ENCODE measurements at places on chromosomes 6 and 20. TPM values are rescaled to one million over a fixed set of nuclear protein-coding genes. Genes with fewer than 3 reads are reported as not detected.

DNA sequence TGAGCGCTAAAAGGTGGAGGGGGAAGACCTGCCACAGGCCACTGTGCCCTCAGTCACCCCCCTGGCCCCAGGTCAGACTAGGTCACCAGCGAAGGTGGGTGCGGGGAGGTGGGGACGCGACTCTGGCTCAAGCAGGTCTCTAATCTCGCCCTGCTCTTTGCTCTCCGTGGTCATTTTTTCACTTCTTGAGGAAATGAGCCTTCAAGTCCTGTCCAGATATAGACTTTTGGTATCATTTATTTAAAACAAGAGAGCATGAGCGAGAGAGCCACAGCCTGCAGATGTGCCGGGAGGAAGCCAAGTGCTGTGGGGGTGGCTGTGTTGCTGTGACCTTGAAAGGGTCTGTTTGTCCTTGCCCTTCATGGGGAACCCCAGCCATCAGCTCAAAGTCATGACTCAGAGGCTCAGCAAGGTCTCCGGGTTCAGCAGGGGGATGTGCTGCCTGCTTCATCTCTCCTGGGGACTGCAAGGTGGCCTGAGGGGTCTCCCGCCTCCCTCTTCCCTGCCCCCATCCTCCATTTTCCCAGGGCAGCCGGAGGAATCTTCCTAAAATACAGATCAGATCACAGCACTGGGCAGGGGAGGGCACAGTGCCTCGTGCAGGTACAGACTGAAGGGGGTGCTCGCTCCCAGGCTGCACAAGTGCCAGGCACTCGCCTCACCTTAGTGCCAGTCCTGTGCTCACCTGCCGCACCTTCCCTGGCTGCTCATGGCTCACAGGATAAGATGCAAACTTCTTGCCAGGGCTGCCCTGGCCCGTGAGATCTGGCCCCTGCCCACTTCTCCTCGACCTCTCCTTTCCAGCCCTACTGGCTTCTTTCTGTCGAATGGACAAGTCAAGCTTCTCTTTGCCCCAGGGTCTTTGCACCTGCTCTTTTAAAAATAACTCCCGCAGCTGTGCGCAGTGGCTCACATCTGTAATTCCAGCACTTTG lies 26.5 kb downstream of the SULF2 start:
- DNase-seq, result no peak

DNA sequence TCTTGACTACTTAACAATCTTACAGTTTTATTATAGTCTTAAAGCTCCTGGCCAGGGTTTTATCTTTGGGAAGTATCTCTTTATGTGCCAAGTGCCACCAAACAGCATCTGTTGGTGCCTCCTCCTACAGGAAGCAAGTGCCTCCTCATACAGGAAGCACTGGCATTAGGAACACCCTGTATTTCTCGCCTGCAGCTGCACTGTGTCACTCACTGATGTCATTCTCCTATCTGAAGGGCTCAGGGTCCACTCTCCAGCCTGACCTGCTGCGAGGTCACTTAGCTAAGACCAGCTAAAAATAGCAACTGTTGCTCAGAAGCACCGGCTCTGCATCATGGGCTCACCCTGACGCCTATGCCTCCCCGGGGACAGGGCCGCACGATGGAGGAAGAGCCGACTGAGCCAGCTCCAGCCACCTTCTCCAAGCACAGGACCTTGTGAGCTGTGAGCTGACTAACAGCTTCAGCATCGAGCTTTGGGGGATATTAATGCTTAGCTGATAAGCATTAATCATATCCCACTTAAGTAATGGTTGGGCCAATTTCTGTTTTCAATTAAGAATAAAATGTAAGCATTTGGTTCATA lies 66.3 kb upstream of the CD93 start:
- peak; percentile 80 for DNase-seq

GRCh38 chr6:144823131-144823530 lies 538.0 kb downstream of the UTRN start:
- no peak for DNase-seq

GRCh38 chr6:145309842-145310535 lies 425.3 kb downstream of the EPM2A start:
- peak; percentile 83 for DNase-seq

- DNase-seq, result no peak
Observed at GRCh38 chr20:37808233-37809070, 94.5 kb upstream of the VSTM2L start.

- DNase-seq, result no peak
Observed at GRCh38 chr20:22027423-22027822, 322.0 kb downstream of the PAX1 start.

DNA sequence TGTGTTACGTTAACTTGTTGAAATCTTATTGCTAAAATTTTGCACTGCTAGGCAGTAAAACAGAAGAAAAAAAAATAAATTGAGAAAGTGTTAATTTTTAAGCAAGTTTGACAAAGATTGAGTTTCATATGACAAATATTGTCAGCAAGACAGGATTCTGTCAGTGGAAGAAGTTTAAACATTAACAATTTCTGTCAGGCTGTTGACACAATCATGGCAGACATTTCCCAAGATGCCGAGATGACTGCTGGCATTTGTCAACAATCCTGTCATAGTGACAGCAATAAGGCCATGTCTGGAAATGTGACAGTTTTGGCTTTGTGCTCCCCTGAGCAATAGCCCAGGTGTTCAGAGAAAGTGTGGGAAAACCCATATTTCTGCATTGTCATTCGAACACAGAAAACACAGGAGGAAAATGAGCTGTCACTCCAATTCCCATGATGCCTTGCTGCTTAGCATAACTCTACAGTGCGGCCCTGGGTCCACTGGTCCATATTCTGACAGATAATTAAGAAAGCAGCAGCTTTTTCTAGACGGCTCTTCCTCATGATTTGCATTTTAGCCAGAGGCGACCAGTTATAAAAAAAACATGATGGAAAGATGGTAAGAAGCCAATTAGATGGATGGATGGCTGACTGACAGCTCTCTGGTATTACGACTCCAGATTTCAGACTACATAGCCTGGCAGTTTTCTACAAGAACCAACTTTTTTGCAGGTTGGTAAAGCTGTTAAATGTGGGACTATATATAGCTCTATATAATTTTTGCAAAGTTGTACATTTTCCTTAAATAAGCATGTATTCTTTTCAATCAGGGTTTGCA lies 43.6 kb upstream of the DEFB112 start:
- no peak for DNase-seq

GRCh38 chr6:112874881-112875280 lies 527.8 kb downstream of the RFPL4B start:
- DNase-seq, result no peak

- no peak for DNase-seq
Observed at GRCh38 chr6:17908831-17909230, 78.6 kb downstream of the KIF13A start.

DNA sequence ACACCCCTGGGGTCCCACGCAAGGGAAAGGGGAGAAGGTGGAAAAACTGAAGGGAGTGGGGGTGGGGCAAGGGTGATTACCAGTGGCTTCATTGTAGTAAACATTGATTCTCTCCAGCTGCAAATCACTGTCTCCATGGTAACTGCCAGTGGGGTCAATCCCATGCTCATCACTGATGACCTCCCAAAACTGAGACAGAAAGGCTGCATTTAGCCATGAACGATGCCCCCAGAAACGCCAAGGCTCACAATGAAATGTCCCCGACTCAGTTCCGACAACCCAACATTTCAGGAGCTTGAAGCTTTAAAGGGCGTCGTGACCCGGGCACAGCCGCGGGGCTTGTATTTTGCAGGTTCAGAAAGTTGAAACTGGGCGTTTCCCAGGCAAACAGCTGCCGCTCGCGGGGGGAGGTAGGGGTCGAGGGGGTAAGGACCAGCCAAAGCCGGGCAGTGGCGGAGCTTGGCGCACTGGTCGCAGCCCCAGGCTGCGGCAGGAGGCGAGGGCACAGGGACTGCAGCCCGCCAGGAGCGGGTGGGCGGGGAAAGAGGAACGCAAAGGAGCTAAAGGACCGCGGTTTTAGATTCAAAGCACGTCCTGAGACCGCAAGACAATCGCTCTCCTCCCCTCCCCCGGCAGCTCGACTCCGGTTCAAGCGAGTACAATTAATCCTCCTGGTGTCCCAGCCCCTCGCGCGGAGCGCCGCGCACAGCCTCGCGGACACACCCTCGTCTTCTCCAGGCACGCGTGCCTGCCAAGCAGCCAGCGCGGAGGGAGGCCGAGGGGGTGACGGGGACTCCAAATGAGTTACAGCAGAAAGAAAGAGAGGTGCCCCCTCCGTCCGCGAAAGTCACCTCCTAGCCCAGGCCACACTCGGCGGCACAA lies 731 bp downstream of the TUBB2B start:
- DNase-seq, result peak; percentile 39

The TRIM31 gene
- not detected for total RNA-seq

GRCh38 chr6:39357998-39358686 lies 35.6 kb upstream of the KCNK16 start:
- DNase-seq, result peak; percentile 42

DNA sequence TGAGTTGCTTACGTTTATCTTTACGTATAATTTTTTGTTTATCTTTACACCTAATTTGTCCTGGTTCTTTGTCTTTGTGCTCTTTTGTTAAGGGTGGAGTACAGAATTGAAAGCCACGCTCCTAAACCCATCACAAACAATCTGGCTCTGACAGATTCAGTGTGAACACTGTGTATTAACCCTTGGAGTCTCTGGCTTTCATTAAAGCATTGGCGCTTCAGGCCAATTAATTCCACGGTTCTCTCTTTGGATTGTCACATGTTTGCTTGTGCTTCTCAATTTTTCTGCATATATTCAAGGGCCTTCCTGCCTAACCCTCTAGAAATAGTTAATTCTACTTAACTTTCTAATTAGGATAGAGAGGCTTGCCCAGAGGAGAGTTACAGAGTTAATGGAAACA lies 38.6 kb downstream of the NKX2-4 start:
- no peak for DNase-seq

DNA sequence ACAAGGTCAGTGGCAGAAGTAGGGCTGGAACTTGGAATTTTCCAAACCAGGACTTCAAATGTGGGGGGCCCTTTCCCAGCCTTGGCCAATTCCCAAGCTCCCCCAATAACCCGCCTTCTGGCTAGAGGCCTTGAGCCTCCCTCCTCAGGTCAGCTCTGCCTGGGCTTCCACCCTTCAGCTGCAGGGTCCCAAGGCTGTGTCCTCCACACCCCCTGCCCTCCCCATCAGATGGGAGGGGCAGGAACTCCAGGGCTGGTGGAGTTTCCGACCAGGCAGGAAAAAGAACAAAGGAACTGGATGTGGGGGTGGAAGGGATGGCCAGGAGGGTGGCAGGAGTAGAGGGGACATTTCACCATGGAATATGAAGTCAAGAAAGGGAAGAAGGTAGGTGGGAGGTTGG lies at the start of gene CCM2L:
TSS of gene CCM2L (plus strand) at position 338 of the 400 bp plus-strand sequence. CDS start at position 355, 17 bp downstream.
- DNase-seq, result no peak

The AVP gene
- total RNA-seq, result not detected

The RNF217 gene
- 25.5 TPM for total RNA-seq

DNA sequence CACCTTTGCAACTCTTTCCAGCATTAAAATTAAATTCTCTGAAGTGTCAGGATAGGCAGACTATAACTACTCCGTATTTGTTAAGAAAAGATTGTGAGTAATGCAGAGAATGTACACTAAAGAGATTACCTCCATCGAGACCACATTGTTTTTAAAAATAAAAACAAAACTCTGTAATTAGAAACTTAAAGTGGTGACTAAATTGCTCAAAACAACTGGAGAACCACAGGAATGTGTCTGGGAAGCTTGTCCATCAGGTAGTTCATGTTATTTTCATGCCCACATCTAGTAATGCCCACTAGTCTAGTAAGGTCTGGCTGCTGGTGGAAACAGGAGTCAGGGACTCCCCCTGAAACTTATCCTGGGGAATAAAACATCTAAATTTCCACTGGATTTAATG lies 103.0 kb upstream of the FOXQ1 start:
- peak; percentile 7 for DNase-seq

DNA sequence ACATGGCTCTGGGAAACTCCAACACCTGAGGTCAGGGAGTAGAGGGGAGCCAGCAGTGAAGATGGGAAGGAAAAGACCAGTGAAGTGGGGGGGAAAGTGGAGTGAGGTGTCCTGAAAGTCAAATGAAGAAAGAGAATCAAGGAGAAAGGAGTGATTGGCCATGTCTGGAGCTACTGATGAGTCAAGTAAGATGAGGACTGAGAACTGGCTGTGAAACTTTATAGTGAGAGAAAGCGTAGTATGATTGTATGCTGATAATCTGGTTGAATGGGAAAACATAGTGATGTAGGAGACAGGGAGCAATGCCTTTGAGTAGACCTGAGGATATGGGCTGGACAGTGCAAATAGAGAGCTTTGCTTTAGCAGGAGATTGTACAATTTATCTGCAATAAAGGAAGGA lies 183.6 kb upstream of the GMDS start:
- no peak for DNase-seq

DNA sequence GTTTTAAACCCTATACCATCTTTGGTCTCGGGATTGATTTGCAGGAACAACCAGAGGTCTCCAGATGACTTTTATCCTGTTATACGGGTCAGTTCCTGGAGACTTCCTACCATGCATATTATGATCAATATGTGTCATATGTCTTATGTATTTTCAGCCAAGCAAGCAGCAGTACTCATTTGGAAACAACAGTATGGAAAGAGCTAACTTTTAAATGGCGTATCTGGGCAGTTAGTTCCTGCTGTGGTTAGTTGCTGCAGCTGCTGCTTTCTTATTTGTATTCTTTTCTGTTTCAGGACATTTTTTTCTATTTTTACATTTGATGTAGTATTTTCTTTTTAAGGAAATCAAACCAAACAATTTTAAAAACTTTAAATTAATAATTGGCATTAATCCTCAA lies 207.5 kb downstream of the MANEA start:
- DNase-seq, result no peak

DNA sequence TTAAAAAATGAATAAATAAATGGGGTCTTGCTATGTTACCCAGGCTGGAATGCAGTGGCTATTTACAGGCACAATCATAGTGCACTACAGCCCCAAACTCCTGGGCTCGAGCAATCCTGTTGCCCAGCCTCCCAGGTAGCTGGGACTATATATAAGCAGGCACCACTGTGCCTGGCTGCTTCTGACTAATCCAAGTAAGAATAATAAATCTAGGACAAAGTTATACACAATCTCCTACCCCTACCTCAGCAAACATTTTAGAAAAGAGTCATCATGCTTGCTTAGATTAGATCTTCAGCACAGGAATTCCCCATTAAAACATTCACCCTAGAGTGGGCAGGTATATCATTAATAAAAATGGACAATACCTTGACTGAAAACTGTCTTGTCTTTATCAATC lies 124.6 kb downstream of the REV3L start:
- no peak for DNase-seq

GRCh38 chr20:13221673-13222318 lies 722 bp downstream of the ISM1 start:
- DNase-seq, result peak; percentile 59

The LRRC73 gene
- total RNA-seq, result under 0.01 TPM

DNA sequence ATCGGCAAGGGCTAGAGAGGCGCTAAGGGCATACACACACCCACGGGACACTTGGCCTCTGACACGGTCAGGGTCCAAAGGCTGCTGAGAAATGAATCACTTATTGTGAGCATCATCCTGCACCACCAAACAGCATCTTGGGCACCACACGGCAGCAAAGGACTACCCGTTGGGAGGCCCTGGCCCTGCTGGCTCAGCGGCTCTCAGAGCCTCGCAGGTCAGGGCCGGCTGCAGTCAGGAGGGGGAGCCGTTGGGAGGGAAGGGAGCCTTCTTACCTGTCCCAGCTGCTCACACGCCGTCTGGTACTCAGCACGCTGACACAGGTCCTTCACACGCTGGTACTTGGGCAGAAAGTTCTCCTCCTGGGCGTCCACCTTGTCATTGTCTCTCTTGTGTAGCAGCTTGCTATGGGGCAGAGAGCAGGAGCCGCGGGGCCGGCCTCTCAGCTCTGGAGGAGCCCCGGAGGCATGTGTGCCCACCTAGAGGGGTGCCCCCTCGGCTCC lies 109.0 kb downstream of the SULF2 start:
- DNase-seq, result no peak

The BPIFB4 gene
- total RNA-seq, result not detected

GRCh38 chr20:32586291-32586690 lies 1.2 kb upstream of the NOL4L start:
- DNase-seq, result no peak
